ENCODE measurements at places on chromosomes 4 and X.

DNA sequence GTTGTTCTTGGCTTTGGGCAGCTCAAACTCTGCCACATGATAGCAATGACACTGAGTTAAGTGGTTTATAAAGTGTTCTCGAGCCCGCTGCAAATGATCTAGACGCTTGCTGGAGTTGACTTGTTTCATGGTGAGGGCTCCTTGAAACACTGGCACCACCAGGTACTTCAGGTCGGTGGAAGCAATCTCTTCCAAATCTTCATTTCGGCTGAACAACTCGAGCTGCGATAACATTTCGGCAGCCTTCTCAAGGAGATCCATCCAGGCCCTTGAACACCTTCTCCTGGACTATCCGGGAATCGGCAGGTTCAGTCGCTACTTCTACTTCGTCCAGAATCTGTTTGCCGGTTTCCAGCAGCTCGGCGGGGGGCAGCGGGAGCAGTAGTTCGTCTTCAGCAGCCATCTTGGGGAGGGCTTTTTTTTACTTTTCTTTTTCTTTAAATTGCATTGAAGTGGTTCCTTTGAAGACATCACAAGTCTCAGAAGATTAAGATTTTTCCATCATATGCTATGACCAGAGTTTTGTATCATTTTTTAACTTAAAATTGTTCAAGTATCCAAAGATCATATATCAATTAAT, 28.0 kb downstream of the HNRNPDL start:
- DNase-seq: peak; percentile 65

GRCh38 chr4:3676907-3677747, 89.1 kb upstream of the ADRA2C start:
- DNase-seq: no peak

- no peak for DNase-seq
Observed at GRCh38 chr4:153024466-153024865, 88.3 kb downstream of the FHDC1 start.

GRCh38 chr4:67397931-67398330, 147.4 kb downstream of the CENPC start:
- DNase-seq: no peak

DNA sequence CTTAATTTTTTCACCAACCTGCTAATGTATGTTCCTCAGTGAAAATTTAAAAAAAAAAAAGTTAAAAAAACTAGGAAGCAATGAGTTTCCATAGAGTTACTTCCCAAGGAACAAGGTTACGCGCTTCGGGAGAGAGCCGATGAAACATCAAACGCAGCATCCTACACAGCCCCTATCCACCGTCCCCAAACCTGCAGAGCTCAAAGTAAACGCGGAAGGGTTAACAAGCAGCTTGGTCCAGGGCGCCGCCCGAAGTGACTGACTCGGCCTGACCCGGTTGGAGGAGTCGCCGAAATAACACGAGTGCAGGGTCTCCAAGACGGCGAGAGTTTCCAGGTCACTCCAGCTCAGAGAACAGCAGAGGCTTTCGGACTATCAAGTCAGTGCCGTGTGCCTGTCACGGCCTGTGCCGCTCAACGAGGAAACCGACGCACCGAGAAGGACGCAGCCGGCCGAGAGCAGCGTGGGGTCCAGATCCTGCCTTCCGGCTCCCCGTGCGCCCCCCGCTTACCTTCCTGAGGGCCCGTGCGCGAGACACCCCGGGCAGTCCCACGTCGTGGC, 512 bp downstream of the NOP14 start:
- no peak for DNase-seq

DNA sequence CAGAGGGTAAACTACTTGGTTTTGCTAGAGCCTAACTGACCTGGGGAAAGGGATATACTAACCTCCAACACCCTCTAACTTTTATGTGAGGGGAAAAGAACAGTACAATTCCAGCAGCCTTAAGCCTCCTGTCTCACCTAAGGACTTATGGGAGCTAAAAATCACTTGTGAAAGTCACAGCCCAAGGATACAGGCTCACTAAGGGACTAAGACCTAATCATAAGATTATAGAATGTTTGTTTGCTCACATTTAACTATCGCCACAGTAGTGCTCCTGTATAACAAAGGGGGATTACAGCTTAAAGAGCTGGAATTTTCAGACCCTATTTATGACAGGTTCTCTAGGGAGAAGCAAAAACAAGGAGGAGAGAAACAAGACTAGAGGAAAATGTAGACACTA, 548.7 kb downstream of the DACH2 start:
- DNase-seq: no peak

DNA sequence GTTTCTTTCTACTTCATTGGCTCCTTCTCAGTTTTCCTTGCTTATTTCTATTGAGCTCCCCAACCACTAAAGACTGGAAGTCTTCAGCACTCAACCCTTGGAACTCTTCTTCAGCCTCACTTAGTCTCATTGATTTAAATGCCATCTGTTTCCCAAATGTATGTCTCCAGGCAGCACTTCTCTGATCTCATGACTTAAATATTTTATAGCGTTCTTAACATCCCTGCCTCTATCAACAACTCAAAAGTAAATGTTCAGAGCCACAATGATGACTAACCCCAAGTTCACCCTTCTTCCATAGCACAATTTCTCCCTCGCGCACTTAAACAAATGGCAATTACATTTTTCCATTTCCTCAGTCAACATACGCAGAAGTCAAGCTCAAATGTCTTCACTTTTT, 1393.3 kb downstream of the ARAP2 start:
- DNase-seq: no peak

DNA sequence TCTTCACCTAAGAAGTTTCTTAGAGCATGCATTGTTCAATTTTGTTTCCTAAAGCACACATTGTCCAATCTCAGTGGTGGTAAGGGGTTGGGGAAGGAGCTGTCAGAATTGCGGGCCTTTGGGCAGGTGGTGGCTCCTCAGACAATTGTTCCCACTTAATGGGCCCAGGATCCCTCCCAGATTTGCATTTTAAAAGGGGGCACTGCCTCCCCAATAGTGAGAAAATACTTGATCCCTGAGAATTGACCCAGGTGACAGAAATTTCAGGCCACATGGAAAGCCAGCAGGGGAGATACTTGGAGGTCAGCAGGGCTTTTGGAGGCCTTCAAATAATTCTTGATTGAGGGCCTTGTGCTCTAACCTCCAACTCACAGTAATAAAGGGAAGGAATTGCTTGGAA, 217.1 kb downstream of the ZNF674 start:
- no peak for DNase-seq

GRCh38 chr4:145719752-145720624, 40.0 kb downstream of the C4orf51 start:
- DNase-seq: no peak

DNA sequence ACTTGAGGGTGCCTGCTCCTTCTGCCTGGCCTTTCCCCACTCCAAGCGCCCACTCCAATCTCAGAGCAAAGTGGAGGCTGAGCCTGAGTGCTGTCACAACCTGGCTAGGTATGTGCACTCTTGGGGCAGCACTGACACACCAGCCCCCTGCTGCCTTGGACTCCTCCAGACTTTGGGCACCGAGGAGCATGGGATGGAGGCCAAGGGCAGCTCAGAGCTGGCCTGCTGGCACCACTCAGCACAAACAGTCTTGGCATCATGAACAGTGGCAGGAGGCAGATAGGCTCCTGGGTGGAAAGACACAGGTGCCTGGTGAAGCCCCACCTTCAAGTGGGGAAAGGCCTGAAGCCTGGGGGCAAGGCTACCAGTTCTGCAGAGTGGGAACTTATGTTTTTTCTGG, 91.8 kb downstream of the KCNIP4 start:
- DNase-seq: no peak

Measured in NCI-H187 (cell line).